ENCODE measurements at places on chromosomes 5 and 9.

DNA sequence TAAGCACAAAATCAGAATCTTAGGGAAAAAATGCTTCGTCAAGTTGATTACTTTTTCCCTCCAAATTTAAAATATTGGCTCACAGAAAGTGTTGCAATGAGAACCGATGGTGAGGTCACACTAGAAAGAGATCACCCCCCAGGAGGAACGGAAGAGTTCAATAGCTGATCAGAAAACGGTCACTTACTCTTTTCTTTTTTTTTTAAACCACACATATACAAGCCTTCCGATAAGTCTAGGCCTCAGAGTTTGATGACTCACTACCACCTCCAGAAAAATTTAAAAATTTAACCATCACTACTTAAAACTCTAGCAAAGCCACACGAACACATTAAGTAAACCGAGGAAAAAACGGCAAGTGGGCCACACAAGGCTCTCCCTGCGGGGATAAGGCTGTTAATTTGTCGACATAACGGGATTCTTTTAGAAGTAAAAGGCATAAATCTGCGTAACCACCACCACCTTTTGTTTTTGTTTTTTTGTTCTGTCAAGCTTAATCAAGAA lies 1.2 kb downstream of the SURF4 start:
- peak; percentile 67 for DNase-seq

- no peak for DNase-seq
Measured at GRCh38 chr9:121622387-121623203, 28.8 kb upstream of the DAB2IP start.

GRCh38 chr5:6753851-6754250 lies 40.6 kb downstream of the TENT4A start:
- no peak for DNase-seq

DNA sequence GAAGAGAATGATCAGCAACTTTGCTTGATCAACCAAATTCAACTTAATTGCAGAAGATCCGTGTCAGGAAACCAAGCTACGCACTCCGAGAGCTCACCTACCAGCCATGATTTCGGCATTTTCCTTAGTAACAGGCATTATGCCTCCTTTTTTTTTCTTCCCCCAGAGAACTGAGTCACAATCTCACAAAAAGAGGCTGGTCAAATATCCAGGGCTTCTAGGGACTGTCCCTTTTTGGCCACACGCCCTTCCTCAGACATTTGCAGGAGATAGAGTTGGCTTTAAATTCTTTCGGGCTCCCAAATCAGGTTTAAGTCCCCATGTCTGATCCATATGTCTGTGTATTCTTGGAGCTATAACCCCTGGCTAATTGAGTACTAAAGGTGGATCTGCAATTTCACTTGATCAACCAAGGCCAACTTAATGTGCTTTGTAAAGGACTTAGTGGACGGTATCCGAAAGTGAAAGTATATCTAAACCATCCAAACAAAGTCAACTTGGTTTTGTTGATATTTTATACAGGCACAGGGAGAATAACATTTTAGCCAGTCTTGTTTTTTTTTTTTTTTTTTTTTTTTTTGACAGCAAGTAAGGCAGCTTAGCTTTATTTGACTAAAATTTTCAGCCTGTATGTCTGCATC lies 100.8 kb upstream of the TBCA start:
- DNase-seq, result no peak

GRCh38 chr5:26024774-26025173 lies 1013.6 kb downstream of the CDH9 start:
- no peak for DNase-seq

DNA sequence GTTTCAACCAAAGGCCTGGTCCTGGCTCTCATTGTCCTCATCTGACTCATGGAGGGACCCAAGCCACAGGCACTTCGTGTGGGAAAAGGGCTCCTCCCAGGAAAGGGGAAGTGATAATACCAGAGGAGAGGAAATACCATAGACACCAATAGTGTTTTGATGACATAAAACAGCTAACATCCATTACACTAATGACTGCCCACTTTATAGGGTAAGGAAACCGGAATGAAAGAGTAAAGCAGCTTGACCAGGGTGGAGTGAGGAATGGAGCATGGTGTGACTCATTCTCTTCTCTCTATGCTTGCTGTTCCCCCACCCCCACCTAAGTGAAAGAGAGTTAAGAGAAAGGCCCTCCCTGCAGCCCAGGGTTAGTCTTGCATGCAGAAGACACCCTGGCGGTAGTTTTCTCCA lies 67.4 kb upstream of the HRH2 start:
- no peak for DNase-seq

All from natural killer cell (primary cell).